ENCODE measurements at places on chromosomes 5 and 9. TPM values are rescaled to one million over a fixed set of nuclear protein-coding genes. Genes with fewer than 3 reads are reported as not detected.

ADAMTSL1 gene
- total RNA-seq = 18.3 TPM

C1QTNF2 gene
- 15.1 TPM for total RNA-seq

PDGFRB gene
- 86.6 TPM for total RNA-seq

TNFSF8 gene
- total RNA-seq = 1.0 TPM

GLRA1 gene
- total RNA-seq = not detected

ERCC8 gene
- total RNA-seq = 19.3 TPM

SMIM33 gene
- not detected for total RNA-seq

PPWD1 gene
- 52.7 TPM for total RNA-seq

TAF11L5 gene
- not detected for total RNA-seq

IFNK gene
- not detected for total RNA-seq

DDX4 gene
- total RNA-seq = not detected

IFNA13 gene
- 0.52 TPM for total RNA-seq

LECT2 gene
- not detected for total RNA-seq

NDOR1 gene
- 4.7 TPM for total RNA-seq

WNK2 gene
- 4.7 TPM for total RNA-seq

NME5 gene
- total RNA-seq = not detected

ARL14EPL gene
- total RNA-seq = not detected

ENTPD8 gene
- not detected for total RNA-seq

OR13C8 gene
- total RNA-seq = not detected

IFNE gene
- total RNA-seq = not detected

SPAAR gene
- total RNA-seq = 1.0 TPM

IGIP gene
- 5.7 TPM for total RNA-seq

CCDC171 gene
- total RNA-seq = 5.7 TPM

PCDHB3 gene
- total RNA-seq = 1.6 TPM

GMCL2 gene
- total RNA-seq = not detected

LMX1B gene
- total RNA-seq = under 0.01 TPM

SPTLC1 gene
- total RNA-seq = 73.1 TPM

SHISAL2B gene
- not detected for total RNA-seq

JMY gene
- total RNA-seq = 10.4 TPM

TRIM7 gene
- total RNA-seq = 9.9 TPM

F2RL1 gene
- total RNA-seq = 0.52 TPM

CDK7 gene
- total RNA-seq = 31.3 TPM

DMRT3 gene
- under 0.01 TPM for total RNA-seq

WDR31 gene
- total RNA-seq = 2.1 TPM

NR4A3 gene
- 2.1 TPM for total RNA-seq

HINT1 gene
- 207 TPM for total RNA-seq

SARDH gene
- 5.7 TPM for total RNA-seq

COL27A1 gene
- total RNA-seq = 8.9 TPM

HCN1 gene
- total RNA-seq = 4.2 TPM

BTNL8 gene
- total RNA-seq = not detected

ARHGEF28 gene
- total RNA-seq = 8.4 TPM

KCNN2 gene
- total RNA-seq = 16.2 TPM

MEIKIN gene
- total RNA-seq = 0.52 TPM

ROPN1L gene
- total RNA-seq = not detected

SH3RF2 gene
- total RNA-seq = 3.7 TPM

IRX2 gene
- total RNA-seq = 0.52 TPM

FRMD3 gene
- 27.7 TPM for total RNA-seq

TMEM174 gene
- total RNA-seq = not detected

ANGPTL2 gene
- 37.6 TPM for total RNA-seq

ADRB2 gene
- total RNA-seq = 3.1 TPM

IGFBPL1 gene
- 1.0 TPM for total RNA-seq

NEUROG1 gene
- total RNA-seq = not detected
